ENCODE measurements at places on chromosomes 12 and 14.

- peak; percentile 49 for DNase-seq
These were observed 25.2 kb downstream of the KRT8 start for GRCh38 chr12:52879394-52880351.

DNA sequence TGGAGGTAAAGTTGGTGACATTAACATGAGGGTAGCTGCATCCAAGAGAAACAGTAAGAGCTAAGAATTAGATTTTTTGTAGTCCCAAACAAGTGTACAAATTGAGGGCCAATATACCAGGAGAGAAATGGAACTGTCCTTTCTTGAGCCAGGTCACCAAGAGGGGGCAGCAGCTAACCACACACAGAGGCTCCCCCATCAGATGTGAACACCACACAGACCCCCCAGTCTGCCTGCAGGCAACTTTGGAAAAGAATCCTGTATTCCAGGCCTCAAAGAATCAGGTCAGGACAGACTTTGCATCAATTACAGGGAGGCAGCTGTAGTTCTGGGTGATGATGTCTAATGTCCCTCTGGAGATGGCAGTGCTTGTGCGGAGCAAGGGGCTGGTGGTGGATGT, 77.9 kb downstream of the SPTB start:
- no peak for DNase-seq

DNA sequence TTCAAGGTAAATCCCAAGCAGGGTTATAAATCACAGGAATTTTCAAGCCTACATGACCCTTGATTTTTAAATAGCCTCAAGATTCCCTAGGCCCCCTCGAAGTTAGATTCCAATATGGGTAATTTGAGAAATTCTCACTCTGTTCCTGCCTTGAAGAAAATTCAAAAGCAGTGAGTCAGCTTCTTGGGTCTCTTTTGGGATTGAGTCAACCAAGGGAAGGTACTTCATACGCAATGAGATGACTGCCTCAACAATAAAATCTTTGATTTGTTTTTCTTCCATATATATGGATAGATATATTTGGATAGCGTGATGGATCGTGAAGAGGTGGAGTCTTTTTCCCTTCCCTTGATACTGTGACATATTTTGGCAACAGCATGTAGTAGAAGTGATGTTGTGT, 180.4 kb upstream of the ATP2B1 start:
- DNase-seq = no peak

DNA sequence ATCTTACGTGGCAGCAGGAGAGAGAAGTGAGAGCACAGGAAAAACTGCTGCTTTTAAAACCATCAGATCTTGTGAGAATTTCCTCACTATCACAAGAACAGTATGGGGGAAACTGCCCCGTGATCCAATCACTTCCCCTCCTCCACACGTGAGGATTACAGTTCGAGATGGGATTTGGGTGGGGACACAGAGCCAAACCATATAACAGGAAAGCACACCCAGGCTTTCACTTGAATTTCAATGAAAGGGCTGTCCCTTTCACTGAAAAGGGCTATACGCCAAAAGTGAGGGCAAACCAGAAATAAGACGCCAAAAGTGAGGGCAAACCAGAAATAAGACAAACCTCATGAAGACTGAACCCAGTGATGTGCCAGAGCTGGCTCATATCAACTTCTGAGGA, 22.8 kb upstream of the TMEM233 start:
- DNase-seq = no peak

- no peak for DNase-seq
These were observed 417.7 kb downstream of the TMEM121 start for GRCh38 chr14:105943973-105944602.

DNA sequence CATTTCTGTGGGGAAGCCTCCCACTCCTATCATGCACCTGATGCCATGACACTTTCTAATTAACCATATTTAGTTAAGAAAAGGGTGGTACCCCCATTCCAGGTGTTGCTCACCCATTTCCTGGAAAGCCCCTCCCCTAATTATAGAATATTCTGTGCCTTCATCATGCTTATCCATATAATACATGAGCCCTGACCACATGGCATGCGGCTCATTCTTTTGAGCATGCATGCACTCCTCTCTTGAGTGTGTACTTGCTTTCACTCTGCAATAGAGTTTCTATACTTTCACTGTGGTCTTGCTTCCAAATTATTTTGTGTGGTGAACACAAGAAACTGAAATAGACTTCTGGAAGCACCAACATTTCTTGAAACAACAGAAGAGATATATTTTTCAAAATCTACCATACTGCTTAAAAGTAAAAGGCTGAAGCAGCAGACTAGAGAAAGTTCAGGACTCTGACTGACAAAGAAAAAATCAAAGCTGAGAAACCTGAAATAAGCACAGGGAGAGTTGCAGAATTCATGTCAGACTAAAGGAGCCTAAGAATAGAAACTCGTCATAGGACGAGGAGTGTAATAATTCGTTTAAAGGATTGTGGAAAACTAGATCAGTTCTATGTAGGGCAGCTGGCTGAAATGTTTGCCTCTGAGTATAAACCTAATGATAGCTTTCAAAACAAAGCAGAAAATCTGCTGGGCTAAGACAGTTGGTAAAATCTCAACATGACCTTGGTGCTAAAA, 144.8 kb downstream of the KITLG start:
- no peak for DNase-seq

- DNase-seq = no peak
These were observed 1.4 kb upstream of the APOBEC1 start for GRCh38 chr12:7667125-7667524.
